ENCODE measurements at places on chromosomes 2 and 18.

DNA sequence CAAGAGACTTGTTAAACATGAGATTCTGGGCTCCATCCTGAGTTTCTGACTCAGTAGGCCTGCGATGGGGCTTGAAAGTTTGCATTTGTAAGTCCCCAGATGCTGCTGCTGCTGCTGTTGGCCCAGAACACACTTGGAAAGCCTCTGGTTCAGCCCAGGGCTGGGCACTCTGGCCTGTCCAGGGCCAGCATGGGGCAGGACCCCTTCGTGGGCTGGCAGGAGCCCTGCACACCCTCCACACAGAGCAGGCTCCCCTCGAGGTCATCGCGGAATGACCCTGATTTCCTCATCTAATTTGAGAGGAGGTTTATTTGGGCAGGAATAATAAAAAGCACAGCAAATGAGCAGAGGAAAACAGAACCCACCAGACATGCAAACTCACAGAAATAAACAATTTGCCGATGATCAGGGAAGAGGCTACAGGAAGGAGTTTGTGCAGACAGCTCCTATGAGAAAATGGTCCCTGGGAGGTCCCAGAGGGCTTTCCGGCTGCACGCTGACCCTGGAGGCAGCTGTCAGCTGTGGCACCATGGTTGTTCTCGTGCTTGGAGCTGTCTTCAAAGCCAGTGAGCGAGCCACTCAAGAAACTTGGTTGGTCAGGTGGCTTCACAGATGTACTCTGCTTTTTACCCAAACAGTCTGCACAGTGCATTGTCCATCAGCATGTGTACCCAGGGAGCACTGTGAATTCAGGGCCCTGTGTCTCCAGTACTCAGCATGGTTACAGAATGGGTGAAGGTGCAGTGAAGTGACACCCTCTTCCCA is 119.3 kb downstream of the GLI2 start:
- no peak for DNase-seq

- no peak for DNase-seq
Measured at GRCh38 chr2:3429066-3429610, 49.6 kb downstream of the TRAPPC12 start.

- DNase-seq: no peak
Measured at GRCh38 chr2:223001797-223002175, 50.2 kb upstream of the KCNE4 start.

DNA sequence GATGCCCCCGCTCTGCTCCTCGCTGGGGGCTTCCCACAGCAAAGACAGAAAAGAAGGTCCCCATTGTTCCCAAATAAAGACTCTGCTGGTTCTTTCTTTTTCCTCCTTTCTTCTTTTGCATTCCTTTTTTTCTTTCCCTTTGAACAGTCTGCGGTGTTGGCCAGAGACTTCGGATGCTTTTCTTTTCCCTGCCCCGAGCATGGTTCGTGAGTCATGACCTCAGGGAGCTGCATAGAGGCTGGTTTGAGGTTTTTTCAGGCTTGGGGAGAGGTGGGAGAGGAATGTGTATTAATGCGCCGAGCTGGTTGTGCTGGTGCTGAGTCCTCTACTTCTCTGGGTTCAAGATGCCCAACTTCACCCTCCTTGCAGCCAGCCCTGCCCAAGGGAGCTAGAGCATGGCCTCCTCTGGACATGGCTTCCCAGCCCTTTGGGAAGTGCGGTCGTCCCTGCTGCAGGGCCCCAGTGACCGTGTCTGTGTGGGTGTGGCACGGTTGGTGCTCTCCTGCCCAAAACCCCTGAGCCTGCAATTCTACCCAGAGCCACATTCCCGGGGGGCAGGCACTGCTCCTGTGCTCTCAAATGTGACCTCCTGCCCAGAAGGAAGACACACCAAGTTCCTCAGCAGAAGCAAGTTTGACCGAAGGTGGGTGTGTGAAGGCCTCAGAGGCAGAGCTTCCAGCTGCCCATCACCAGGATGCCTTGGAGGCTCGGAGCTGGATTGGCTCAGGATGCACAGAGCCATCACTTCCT is 9.0 kb upstream of the ARHGEF4 start:
- DNase-seq: no peak

DNA sequence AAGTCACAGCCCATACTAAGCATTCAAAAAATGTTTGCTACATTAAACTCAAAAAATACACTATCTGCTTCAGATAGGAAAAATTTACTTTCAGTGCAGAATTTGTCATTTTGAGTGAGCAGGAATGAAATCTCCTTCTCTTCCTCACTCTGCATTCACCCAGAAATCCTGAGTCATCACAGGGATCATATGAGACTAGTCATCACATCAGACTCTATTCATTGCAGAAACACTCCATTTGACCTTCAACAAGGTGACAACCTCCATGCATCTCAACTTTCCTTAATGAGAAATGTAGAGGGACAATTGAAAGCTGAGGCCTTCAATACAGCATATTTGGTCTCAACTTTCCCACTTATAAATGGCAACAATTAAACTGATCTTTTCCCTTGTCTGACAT is 130.4 kb upstream of the CYP26B1 start:
- DNase-seq: no peak
